ENCODE measurements at places on chromosomes 11 and 22. TPM values are rescaled to one million over a fixed set of nuclear protein-coding genes. Genes with fewer than 3 reads are reported as not detected.

GLB1L2 gene
- total RNA-seq = 9.1 TPM

XKR3 gene
- total RNA-seq = not detected

UBQLN3 gene
- total RNA-seq = not detected

TSSK2 gene
- total RNA-seq = 0.33 TPM

ACR gene
- total RNA-seq = not detected

IGF2 gene
- 10.6 TPM for total RNA-seq

PATE4 gene
- not detected for total RNA-seq

BARX2 gene
- total RNA-seq = 1.8 TPM

IGLL1 gene
- not detected for total RNA-seq
